ENCODE measurements at places on chromosomes 5 and 9.

- no peak for DNase-seq
These were observed 92.0 kb upstream of the RAI14 start for GRCh38 chr5:34563931-34564709.

GRCh38 chr5:95272316-95272929, 12.5 kb downstream of the MCTP1 start:
- no peak for DNase-seq

DNA sequence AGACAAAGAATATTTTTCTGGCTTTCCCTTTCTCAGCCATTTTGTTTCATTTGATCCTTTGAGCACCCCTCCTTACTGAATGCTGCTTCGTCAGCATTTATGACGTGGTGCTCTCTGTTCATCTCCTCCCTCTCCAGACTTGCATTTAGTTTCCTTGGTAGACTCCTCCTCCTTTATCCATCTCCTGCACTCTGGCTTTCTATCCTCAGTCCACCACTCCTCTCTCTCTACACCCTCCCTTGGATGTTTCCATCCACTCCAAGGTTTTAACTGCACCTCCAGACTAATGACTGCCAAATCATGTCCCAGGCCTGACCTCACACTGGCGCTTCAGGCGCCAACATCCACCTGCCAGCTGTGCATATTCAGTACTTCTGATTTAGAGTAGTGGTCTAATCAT, 245.4 kb downstream of the RAB3C start:
- DNase-seq, result no peak

GRCh38 chr5:1158647-1159340, 42.6 kb upstream of the SLC6A19 start:
- no peak for DNase-seq

DNA sequence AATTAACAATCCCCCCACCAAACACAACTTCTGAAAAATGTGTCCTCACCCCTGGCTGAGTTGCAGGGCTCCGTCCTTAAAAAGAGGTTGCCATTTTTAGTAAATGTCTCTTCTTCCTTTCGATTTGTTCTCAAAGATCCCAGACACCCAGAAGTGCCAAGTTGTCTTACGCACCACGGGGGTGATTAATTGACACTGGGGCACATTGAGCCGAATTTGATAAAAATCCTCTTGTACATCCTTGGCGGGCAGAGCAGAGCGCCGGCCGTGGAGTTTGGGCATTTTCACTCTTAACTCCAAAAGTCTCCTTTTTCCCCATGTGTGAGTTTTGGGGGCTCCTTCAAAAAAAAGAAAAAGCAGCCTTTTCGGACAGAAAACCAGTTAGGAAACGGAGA, 4.5 kb downstream of the LMX1B start:
- DNase-seq, result no peak

DNA sequence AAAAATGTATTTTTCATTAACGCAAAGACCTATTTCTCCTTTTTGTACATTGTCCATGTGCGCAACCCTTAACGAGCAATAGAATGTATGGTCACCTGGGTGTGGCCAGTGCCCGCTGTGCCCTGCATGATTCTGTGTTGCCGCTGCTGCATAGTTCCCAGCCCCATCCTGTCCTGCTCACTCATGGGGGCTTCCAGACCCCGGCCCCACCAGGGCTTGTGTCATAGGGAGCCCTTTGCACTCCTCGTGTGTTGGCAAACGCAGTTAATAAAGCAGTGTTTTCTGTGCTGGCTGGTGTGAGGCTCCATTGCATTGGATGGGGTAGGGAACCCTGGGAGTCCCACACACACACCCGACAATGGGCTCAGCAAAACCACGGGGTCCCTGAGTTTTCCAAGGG, 49.7 kb downstream of the SAR1B start:
- DNase-seq, result no peak

DNA sequence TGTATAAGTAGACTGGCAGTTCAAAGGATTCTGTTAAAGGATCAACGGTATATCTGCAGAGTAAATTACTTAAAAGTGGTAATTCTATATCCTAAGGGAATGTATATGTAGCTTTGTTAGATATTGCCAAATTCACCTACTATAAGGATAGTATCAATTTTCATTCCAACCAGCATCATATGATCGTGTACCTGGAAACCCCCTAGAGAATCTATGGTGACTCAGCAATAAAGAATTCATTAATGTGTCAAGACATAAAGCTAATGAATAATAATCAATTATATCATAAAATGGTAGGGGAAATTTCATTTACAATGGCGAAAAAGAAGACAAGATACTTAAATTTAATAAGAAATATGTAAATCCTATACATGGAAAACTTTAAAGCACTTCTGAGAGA, 234.1 kb upstream of the ACTBL2 start:
- no peak for DNase-seq

DNA sequence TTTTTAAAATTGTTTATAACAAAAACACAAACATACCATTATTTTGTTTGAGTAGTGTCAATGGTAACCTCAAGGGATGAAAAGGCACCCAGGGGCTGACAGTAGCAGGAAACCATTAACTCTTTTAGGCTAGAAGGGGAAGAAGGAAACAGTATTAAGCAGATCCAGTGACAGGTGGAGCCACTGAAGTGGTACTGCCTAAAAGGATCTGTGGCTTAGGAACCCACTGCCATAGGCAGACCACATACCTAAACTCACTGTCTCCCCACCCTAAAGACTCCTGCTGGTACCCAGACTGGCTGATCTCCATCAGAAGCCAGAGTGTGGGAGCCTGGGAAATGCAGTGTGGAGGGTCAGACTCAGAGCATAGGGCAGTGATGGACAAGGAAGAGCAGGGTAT, 13.5 kb downstream of the RLN1 start:
- DNase-seq, result no peak

DNA sequence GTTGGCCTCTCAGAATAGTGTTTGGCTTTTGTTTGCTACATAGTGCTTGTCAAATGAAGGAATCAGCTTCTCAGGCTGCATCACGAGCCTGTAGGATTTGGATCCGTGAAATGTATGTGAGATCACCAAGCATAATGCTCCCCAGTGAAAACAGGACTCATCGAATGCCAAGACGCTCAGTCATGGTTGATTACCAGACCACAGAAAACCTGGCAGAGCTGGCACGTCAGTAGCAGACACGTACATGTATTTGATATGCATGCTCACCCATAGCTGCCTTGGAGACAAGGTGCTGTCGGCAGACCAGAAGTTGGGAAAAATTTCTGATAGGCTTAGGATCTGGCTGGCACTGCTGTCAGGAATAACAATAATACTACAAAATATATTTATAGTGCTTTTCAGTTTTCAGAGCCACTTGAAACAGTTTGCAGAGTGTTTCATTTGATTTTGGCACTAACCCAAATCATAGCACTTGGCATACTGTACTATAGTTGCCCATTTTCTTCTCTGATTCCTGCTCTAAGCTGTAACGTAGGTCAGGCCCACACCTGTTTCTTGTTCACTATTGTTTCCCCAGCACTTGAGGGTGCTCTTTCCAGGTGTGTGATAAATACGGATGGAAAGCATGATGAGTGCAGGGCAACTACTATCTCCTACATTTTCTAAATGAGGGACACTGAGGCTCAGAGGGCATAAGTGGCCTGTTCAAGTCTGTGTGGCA, 226.1 kb downstream of the NR3C1 start:
- DNase-seq, result no peak

Data from cerebellar nuclear complex (tissue), 1 donor.